ENCODE measurements at places on chromosomes 12 and 14. TPM values are rescaled to one million over a fixed set of nuclear protein-coding genes. Genes with fewer than 3 reads are reported as not detected.

Gene SMCO2
- not detected for total RNA-seq

Gene ETFBKMT
- 2.3 TPM for total RNA-seq

Gene TMEM30B
- total RNA-seq: not detected

Gene PLEKHH1
- 0.43 TPM for total RNA-seq

Gene GLIPR1L1
- not detected for total RNA-seq

Gene CCDC38
- not detected for total RNA-seq

Gene PUS1
- total RNA-seq: 13.0 TPM

Gene RAN
- total RNA-seq: 614 TPM

Gene PTPRB
- 0.97 TPM for total RNA-seq

Gene AKAP6
- 3.9 TPM for total RNA-seq

Gene ZNF664
- 40.6 TPM for total RNA-seq

GRCh38 chr12:13222076-13222475, 25.6 kb downstream of the EMP1 start:
- DNase-seq: no peak

DNA sequence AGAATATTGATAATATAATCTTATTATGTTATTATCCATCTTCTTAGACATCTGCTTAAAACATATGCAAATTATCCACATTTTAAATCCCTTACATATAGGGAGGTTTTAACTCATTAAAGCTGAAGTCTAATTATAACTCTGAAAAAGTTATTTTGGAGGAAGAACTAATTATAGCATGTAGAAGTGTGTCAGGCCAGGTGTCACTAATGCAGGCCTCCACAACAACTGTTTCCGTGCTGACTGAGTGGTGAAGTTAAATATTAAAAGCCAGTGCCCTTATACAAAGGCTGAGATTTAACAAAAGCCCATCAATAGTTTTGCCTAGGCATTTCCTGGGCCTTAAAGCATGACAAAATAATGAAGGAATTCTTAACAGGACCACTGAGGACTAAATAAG, 157.4 kb downstream of the LRRK2 start:
- no peak for DNase-seq

DNA sequence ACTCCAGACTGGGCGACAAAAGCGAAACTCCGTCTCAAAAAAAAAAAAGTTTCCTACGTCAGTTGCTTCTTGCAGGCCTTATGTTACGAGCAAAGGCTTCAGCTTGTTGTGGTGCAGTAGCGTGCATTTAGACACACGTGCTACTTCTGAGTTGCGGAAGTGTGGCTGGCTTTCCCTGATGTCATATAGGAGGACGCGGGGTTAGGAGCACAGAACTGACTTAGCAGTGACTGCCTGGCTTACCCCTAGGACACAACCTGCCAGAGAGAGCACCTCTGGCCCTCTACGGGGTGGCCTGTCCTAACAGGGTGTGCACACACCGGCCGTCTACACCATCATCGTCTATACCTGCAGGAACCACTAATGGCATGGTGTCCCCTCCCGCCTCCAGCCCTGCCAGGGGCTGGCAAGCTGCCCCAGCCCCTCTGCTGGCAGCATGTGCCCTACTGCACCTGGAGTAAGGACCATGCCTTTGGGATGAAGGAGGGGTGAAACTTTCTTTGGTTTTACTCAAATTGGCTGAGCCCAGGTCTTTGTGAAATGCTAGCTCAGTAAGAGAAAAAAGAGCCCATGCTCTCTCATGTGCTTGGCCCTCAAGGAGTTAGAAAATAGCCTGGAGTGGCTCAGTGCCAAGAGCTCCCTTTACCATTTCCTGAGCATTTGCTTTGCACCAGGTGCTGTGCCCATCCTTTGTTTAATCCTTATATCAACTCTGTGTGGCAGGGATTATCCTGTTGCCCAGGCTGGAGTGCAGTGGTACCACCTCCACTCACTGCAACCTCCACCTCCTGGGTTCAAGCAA, 1.7 kb upstream of the GPR68 start:
- no peak for DNase-seq

DNA sequence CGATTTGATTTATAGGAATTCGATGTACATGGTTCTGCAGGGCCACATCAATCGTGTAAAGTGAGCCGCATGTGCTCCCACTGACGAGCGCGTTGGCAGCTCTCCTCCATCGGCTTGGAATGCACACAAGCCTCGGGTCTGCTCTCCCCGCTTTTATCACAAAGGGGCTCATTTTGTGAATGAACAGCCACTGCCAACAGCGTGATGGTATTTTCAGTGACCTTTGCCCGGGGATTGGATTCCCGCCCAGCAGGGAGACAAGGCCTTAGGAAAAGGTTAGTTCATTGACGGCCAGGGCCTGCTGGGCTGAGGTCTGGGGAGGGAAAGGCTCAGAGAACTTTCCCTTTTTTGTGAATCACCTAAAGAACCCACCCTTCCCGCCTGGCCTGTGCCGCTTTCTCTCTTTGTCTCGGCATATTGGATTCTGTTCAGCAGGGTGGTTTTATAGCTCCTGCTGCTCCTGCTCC, 232.1 kb downstream of the MSRB3 start:
- DNase-seq: no peak

DNA sequence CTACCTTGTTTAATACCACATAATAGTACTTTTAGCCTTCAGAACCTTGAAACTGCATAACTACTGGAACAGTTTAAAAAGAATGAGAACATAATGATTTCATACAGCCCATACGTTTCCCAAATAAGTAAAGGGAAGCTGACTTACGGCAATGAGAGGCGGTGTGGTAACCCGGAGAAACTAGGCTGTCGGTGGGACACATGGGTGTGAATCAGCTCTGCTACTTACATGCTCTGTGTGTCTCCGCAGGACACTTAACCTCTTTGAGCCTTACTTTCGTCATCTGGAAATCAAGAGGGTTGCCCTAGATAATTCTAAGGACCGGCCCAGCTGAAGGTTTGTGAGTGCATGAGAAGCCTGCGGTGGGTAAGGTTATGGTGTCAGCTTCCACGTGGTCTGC, 49.3 kb upstream of the PLEKHG3 start:
- DNase-seq: peak; percentile 83

DNA sequence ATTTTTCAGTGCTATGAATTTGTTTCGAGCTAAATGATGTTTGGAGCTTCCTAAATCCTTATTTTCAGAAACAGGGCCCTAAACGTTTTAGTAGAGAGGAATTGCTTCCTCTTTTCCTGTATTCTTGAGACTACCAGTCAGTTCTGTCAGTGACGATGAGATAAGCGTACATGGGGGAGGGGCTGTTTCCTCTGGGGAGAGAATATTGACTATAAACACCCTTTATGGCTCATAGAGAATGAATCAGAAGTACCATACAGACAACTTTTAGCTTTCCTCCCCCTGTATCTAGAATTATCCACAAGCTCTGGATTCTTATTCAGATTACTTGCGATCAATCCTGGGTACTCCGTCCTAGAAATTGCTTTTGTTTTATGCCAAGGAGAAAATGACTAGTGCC, 5.1 kb downstream of the TBK1 start:
- DNase-seq: peak; percentile 41

- no peak for DNase-seq
These were observed 38.2 kb upstream of the TSPAN9 start for GRCh38 chr12:3038926-3039510.

- no peak for DNase-seq
These were observed 4.7 kb downstream of the CHGA start for GRCh38 chr14:92927349-92928257.

DNA sequence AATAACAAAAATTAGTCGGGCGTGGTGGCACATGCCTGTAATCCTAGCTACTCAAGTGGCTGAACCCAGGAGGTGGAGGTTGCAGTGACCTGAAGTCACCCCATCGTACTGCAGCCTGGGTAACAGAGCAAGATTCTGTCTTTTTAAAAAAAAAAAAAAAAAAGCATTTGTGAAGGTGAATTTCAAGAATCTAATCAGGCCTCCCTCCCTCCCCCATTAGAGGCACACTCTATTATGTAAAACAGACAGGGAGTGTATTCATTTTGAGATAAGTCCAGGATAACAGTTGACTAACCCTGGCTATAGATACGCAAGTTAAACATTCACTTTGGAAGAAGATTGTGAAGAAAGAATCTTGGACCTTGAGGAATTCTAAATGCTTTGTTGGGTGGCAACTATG, 2.9 kb downstream of the RESF1 start:
- DNase-seq: no peak

GRCh38 chr14:99467336-99468078, 13.2 kb downstream of the SETD3 start:
- peak; percentile 23 for DNase-seq

DNA sequence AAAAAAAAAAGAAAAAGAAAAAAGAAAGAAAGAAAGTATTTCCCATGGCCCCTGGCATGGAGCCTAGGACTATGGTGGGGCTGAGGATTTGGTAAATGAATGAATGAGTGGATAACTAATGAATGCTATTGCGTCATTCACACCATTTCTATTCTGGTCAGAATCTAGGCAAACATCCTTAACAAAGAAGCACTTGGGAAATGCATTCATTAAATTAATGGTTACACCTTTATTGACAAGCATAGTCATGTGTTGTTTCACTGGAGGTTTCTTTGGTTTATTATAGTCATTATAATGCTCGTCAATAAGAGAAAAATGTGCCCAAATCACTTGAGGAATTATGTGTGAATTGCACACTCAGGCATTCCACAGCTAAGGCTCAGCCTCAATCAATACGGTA, 13.6 kb upstream of the AQP2 start:
- no peak for DNase-seq

DNA sequence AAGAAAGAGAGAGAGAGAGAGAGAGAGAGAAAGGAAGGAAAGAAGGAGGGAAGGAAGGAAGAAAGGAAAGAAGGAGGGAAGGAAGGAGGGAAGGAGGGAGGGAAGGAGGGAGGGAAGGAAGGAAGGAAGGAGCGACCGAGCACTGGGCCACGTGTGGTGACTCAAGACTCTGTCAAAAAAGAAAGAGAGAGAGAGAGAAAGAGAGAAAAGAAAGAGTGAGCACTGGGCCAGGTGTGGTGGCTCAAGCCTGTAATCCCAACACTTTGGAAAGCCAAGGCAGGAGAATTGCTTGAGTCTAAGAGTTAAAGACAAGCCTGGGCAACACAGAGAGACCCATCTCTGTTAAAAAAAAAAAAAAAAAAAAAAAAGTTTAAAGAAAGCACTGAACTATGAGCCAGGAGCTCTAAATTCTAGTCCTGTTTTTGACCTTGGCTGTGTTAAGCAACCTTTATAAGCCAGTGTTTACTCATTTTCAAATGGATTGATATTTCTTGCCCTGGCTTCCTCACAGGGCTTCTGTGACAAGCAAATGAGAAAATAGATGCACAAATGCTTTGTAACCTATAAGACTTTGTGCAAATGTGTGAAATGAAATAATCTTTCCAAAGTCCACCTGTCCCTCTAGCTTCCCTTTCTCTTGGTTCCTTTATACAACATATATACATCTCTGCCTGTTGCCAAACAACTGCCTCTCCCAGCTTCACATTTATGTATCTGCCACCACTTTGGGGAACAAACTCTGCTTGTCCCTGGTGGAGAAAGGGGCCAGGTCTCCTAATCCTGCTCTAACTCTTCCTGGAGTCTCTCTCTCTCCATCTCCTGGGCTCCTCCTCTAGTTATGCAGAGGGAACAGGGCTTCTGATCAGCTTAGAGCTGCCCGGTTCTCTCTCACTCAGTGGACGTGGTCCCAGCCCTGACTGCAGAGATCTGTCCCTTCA, 16.1 kb upstream of the PLEKHG6 start:
- DNase-seq: peak; percentile 38

GRCh38 chr12:56941299-56942017, 7.2 kb upstream of the SDR9C7 start:
- peak; percentile 74 for DNase-seq

DNA sequence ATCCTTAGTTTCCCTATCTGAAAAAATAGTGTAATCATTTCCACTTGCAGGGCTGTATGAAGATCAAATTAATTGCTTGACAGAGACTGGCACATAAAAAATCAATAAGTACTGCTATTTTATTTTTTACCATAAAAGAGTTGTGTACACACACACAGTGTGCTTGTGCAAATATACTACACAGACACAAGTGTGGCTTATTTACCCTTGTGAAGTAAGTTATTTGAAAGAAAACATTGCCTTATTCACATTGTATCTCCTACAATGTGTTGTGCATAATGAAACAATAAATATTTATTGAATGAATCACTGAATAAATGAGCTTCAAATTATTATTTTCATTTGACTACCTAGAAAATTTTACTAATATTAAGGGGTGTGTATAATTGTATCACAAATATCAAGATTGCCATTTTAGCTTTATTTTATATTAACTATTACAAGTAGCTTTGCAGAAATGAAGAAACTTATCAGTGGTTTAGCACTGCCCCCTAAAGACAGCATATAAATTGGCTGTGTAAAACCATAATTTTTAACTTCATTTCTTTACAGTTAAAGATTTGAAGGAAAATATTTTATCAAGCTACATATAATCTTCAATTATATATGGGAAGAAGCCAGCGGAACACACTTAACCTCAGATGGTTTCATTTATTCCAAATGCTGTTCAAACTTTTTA, 11.3 kb downstream of the GARIN6 start:
- DNase-seq: peak; percentile 3

- no peak for DNase-seq
These were observed 5.9 kb downstream of the KLHL33 start for GRCh38 chr14:20429801-20430669.

GRCh38 chr12:57119294-57120085, 8.3 kb upstream of the STAT6 start:
- no peak for DNase-seq

DNA sequence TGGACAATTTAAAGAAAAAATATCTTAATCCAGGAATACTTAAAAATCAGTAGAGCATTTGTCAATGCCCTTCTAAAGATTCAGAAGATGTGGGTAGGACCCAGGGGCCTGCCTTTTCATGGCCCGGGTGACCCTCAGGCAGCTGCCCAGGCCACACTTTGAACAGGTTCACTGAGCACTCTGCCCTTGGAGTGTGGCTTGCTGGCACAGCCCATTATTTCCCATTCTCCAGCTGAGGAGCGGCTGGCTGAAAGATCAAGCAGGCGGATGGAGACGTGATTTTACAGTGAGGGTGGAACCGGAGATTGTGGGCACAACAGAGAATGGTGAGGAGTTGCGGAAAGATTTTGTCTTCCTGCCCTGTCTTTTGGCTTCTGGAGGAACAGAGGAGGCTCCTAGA, 7.1 kb upstream of the PRPH start:
- no peak for DNase-seq

DNA sequence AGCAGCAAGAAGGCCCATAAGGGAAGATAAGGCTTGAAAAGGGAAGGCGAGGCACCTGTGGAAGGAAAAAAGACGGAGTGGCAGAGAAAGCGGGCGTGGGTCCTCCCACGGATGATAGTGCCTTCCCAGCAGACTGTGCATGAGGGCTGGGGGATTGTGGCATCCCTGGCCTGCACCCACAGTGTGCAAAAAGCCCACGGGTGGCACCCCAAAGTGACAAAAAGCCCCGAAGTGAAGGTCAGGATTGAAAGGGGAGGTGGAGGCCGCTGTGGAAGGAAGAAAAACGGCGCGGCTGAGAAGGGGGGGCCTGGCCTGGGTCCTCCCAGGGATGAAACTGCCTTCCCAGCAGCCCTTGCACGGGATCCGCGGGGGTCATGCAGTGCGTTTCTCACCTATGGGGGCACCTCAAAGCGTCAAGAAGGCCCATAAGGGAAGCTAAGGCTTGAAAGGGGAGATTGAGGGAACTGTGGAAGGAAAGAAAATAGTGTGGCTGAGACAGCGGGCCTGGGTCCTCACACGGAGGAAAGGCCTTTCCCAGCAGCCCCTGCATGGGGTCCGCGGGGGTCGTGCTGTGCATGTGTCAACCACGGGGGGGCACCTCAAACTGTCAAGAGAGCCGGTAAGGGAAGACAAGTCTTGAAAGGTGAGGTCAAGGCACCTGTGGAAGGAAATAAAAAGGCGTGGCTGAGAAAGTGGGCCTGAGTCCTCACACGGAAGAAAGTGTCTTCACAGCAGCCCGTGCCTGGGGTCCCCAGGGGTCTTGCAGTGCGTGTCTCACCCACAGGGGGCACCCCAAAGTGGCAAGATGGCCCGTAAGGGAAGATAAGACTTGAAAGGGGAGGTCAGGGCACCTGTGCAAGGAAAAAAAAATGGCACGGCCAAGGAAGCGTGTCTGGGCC, 274.1 kb downstream of the ALG10 start:
- no peak for DNase-seq
